ENCODE measurements at places on chromosomes 1 and 21.

GRCh38 chr1:58331156-58331555 lies 215.4 kb downstream of the OMA1 start:
- DNase-seq, result no peak

DNA sequence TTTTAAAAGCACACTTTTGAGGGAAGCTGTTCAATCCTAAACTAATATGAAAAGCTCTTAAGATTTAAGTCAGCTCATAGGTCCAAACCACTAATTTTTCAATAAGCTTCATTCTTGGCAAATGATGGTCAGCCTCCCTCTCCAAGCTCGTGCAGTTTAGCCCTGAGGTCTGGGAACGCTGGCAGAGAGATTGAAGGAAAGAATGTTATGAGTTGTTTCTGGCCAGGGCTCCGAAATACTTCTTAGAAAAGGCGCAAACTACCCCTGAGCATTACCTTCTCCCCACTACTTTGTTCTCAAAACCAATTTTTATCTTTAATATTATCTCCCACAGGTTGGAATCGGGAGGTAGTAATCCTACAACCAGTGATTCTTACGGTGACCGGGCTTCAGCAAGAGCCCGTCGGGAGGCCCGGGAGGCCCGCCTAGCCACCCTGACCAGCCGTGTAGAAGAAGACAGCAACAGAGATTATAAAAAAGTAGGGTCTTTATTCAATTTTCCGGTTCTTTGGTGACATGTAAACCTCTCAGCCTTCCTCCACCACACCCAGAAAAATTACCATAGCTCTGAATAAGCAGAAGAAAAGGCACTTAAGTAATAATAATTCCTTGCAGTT lies 147.7 kb downstream of the SYT2 start:
- no peak for DNase-seq

GRCh38 chr1:66618390-66618789 lies 84.4 kb downstream of the SGIP1 start:
- no peak for DNase-seq

GRCh38 chr1:115842948-115843347 lies 2.0 kb upstream of the NHLH2 start:
- no peak for DNase-seq

GRCh38 chr1:164561472-164561871 lies 2.5 kb downstream of the PBX1 start:
- DNase-seq, result peak; percentile 58

DNA sequence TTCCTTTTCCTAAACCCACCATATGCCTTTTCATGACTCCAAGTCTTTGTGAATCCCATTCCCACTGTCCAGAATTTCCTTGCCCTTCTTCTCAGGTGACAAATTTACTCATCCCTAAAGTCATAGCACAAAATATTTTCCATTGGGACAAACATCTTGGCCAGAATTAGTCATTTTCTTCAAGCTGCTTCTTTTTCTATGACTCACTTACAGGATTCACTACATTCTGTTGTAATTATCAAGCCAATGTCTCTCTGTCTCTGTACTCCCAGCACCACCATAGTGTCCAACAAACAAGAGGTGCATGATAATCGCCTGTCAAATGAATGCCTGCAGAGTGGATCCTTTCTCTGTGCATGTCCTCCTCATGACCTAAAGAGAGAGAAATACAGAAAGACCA lies 37.8 kb downstream of the SGIP1 start:
- no peak for DNase-seq

- peak; percentile 44 for DNase-seq
Observed at GRCh38 chr1:14970115-14970798, 183.3 kb upstream of the TMEM51 start.

GRCh38 chr1:235397733-235398132 lies 30.5 kb downstream of the TBCE start:
- no peak for DNase-seq

- no peak for DNase-seq
Observed at GRCh38 chr1:117694543-117694942, 88.7 kb downstream of the TENT5C start.

DNA sequence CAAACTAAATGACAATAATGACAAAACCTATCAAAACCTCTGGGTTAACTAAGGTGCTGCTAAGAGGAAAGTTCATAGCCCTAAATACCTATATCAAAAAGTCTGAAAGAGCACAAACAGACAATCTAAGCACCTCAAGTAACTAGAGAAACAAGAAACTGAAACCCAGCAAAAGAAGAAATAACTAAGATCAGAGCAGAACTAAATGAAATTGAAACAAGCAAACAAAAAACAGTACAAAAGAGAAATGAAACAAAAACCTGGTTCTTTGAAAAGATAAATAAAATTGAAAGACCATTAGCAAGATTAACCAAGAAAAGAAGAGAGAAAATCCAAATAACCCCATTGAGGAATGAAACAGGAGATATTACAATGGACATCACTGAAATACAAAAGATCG lies 44.8 kb upstream of the KIAA0040 start:
- no peak for DNase-seq

GRCh38 chr21:33861125-33861524 lies 54.5 kb downstream of the ATP5PO start:
- DNase-seq, result no peak

GRCh38 chr1:55751776-55752175 lies 536.6 kb upstream of the USP24 start:
- no peak for DNase-seq

DNA sequence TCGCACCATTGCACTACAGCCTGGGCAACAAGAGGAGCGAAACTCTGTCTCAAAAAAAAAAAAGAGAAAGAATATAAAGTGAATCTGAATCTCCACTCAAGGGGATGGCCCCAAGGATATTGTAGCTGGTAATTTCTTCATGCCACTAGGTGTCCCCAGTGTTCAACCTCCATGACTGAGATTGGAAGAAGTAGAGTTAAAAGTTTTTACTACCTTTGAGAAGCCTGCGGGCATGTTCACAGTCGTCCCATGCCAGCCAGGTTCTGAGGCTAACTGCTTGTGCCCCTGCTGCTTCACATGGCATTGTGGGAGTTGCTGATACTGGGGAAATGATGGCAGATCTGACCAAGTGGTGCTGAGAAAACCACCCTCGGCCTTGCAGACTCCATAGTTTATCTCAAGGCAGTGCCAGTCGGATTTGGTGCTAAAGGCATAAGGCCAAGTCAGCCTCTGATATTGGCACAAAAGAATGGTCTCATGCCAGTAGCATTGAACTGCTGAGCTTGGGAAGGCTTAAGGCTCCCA lies 10.8 kb upstream of the SHISA4 start:
- peak; percentile 81 for DNase-seq

- DNase-seq, result no peak
Observed at GRCh38 chr1:94989911-94990473, 63.1 kb upstream of the CNN3 start.

DNA sequence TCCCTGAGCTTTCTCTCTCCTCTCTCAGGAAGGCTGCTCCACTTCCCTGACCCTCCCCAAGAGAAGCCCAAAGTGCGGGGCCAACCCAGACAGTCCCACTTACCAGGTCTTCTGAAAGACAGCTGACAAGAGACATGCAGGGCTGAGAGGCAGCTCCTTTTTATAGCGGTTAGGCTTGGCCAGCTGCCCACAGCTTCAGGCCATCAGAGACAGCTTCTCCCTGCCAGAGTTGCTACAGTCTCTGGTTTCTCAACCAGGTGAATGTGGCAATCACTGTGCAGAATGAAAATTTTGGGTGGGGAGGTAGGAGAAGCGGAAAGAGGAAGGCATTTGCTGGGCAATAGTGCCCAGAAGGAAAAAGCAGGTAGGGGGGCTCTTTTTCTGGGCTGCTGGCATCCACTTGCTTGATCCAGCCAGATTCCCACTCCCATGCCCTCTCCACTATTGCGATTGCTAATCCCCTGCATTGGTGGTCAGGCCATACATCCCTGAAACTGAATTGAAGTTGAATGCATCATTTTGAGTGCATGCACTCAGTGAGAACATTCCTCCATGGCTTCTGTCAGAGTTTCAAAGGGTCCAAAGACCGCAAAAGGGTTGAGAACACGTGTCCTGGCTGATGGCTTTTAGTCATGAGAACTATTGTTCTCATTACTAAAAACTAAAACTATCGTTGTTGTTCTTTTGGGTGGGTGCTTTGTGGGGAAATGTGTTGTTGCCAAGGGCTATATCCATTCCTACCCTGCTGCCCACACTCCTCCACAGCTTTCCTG lies at the start of gene S100A8:
Gene S100A8, minus strand, starts transcription at position 136 of the 773 bp plus-strand sequence. CDS start 538 bp downstream, outside the sequence.
- DNase-seq, result peak; percentile 45

DNA sequence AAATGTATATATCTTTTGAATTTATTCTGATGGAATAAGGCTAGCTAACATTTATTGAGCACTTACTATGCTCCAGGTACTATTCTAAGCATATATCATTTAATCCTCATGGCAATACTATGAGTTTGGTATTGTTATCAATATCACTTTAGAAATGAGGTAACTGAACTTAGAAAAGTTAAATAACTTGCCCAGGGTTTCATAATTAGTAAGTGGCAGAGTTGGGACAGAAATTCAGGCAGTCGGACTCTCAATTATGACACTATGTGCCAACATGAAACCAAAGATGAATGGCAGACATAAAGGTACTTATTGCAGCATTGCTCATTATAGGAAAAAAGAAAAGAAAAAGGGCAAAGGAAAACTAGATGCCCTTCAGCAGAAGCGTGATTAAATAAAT lies 48.2 kb downstream of the RAB3GAP2 start:
- no peak for DNase-seq

- no peak for DNase-seq
Observed at GRCh38 chr1:156126630-156127534, 12.4 kb downstream of the LMNA start.

DNA sequence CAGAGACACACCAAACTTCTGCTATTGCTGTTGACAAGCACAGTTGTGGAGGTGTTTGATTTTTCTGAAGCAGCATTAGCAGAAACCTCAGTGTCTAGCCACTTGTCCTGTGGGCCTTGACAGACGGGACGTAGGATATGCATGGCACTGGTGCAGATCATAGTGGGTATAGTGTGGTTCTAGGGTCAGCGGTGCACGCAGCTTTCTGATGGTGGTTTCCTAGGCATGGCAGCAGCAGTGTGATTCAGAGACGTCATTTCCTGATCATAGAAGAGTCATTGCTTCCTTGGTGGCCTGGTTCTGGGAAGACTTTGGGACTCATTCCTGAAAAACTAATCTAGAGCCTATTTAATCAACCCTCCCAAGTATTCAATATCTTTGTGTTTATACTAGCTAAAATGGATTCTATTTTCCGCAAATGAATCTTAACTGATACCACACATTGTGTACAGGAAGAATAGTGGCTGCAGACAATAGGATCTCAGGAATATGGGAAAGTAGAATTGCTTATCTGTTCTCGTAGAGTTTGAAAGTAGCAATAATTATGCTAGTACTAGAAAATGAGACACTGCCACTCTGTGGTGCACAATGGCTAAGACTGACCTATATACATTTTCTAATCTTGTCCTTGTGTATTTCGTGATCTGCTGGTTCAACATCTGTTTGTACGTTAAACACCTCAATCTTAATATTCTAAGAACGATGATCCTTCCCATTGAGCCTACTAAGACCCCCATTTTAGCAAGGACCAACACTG lies 2.8 kb upstream of the USP1 start:
- peak; percentile 40 for DNase-seq

DNA sequence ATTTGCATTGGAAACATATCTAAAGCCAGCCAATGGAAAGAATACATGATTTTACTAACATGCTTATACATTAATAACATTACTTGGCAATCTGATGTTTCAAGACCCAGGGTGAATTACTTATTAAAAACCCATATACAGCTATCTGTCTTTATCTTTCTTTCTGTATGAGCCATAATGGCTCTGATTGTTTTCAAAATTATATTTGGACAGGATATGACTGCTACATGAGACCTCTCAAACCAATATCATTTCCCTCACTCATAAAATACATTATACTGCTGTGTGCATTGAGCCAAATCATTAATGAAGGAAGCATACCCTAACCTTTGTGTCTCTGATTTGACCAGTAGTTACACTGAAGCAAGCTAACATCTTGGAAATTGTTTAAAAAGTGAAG lies 205.9 kb upstream of the DPYD start:
- no peak for DNase-seq

DNA sequence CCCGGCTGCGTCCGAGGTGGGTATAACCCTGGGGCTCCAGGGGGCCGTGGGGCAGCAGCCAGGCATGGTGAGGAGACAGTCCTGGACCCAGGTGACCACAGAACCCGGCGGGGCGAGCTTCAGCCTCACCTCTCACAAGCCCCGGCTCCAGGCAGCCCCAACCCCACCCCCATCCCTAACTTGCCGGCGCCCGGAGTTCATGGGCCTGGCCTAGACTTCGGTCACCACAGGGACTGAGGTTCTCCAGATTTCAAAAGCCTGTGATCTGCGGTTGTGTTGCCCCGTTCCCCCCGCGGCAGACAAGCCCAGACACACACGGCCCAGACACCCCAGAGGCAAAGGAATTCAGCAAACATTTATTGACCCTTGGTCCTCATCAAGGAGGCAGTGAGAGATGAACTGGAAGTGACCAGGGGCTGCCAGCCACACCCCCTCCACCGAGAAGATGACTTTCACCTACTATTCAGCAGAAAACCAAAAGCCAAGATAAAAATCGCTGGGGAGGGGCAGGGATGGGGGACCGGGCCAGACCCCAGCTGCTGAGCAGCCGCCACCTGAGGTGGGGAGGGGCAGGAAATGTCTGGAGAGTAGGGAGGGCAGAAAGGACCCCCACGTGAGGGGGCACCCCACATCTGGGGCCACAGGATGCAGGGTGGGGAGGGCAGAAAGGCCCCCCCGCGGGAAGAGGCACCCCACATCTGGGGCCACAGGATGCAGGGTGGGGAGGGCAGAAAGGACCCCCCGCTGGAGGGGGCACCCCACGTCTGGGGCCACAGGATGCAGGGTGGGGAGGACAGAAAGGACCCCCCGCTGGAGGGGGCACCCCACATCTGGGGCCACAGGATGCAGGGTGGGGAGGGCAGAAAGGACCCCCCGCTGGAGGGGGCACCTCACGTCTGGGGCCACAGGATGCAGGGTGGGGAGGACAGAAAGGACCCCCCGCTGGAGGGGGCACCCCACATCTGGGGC lies 3.9 kb downstream of the HES4 start:
- DNase-seq, result no peak

GRCh38 chr1:172254521-172255222 lies 165.8 kb upstream of the C1orf105 start:
- DNase-seq, result no peak

DNA sequence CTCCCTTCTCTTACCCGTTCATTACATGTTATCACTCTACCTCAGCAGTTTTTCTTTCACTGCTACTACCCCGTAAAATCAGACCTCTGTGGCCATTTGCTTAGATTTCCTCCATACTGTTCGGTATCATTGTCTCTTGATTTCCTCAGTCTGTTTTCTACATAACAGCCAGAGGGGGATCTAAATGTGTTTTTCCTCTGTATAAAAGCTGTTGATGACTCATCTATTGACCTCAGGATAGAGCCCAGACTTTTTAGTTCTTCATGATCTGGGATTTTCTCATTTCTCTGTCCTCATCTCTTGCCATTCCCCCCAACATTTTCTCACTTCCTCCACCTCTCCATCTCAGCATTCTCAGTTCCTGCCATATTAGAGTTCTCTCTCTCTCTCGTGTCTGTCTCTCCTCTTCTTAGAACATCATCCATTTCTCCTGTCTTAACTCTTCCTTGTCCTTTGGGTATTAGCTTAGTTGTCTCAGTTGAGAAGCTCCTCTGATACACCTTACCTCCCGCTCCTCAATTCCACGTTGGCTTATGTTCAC lies 10.5 kb downstream of the OTUD3 start:
- DNase-seq, result no peak

- no peak for DNase-seq
Observed at GRCh38 chr21:32733990-32734613, 6.3 kb upstream of the SYNJ1 start.

- DNase-seq, result no peak
Observed at GRCh38 chr1:154799188-154799587, 70.9 kb downstream of the KCNN3 start.
